ENCODE measurements at places on chromosomes 5 and 9.

DNA sequence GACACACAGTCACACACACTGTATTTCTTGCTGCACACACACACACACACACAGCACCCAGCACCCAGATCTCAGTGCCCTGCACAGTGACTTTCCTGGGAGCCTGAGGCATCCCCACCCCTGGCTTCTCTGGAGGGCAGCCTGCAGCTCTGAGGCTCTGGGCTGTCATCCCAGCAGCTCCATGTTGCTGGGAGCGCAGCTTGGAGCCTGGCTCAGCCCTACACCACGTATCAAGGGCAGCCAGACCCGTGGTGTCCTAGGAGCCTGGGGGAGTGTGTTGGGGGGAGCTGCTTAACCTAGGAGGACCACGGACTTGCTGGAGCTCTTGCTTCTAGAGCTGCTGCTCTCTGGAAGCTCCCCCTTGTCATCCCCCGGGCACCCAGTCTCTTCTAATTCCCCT is 5.2 kb downstream of the IER5L start:
- no peak for DNase-seq

- DNase-seq = no peak
Observed at GRCh38 chr5:113480243-113480642, 8.0 kb downstream of the MCC start.

- no peak for DNase-seq
Observed at GRCh38 chr5:68418201-68418600, 202.6 kb downstream of the PIK3R1 start.

GRCh38 chr5:85397451-85397850 is 1012.8 kb upstream of the EDIL3 start:
- DNase-seq = no peak

DNA sequence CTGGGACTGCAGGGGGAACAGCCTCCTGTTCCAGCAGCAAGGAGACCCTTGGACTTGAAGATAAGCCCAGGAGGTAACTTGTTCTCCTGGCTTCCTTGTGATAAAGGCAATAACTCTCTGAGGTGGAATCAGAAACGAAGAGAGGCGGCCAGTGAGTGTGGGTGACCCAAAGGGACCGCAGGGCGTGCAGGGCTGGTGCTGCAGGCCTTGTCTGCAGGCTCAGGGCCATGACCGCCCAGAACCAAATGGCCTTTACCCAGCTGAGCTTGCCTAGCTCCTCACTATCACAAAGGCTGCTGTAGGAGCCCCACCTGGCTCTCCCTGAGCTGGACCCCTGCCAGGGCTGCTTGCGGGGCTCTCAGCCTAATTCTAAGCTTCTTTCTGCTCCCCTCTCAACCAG is 72.5 kb downstream of the NDFIP1 start:
- no peak for DNase-seq

- DNase-seq = no peak
Observed at GRCh38 chr5:82975396-82975795, 101.8 kb downstream of the TMEM167A start.

All from stimulated activated CD8-positive, alpha-beta memory T cell treated with anti-CD3 and anti-CD28 coated beads, Interleukin-2, amount 100 ng/mL, for 1 hour (primary cell).